T-helper 2 cell (primary cell): ENCODE measurements at places on chromosomes 16 and 17.

GRCh38 chr16:52293204-52293603, 253.7 kb downstream of the TOX3 start:
- DNase-seq: no peak

DNA sequence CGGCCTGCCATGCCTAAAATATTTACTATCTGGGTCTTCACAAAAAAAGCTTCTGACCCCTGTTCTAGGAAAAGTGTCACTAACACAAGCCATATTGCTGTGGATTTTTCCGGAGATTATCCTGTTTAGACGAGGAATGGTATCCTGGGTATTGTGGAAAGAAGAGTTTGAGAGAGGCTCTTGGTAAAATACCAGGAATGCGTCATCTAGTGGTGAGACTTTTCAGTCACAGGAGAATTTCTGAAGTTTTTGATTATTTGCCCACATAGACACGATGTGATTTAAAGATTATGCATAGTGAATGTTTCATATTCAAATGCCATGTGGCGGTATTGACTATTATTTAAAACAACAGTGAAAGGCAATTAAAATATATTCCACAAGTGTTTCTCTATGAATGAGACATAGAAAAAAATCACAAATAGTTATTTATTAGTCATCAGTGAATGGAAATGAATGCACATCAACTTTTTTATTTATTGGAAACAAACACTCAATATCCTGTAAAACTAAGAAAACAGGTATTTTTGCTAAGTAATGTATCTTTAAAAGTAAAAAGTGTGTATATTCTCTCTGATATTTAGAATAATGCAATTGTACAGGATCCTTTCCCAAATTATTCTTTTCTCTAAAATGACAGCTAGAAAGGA, 7.8 kb downstream of the KRT28 start:
- DNase-seq: no peak

DNA sequence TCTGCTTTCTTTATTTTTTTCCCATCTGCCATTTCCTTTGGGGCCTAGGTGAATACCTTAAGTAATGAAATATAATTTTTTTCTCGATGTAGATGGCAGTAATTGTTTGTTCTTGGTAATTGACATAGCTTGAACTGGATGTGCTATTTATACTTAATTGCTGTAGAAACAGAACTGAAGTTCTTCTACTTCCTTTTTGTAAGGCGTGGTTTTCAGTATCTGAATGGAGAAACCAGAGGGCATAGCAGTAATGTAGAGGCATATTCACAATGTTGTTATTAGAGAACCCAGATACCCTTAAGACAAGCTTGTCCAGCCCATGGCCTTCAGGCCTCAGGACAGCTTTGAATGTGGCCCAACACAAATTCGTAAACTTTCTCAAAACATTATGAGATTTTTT, 16.4 kb downstream of the ATP6V0A1 start:
- DNase-seq: no peak

DNA sequence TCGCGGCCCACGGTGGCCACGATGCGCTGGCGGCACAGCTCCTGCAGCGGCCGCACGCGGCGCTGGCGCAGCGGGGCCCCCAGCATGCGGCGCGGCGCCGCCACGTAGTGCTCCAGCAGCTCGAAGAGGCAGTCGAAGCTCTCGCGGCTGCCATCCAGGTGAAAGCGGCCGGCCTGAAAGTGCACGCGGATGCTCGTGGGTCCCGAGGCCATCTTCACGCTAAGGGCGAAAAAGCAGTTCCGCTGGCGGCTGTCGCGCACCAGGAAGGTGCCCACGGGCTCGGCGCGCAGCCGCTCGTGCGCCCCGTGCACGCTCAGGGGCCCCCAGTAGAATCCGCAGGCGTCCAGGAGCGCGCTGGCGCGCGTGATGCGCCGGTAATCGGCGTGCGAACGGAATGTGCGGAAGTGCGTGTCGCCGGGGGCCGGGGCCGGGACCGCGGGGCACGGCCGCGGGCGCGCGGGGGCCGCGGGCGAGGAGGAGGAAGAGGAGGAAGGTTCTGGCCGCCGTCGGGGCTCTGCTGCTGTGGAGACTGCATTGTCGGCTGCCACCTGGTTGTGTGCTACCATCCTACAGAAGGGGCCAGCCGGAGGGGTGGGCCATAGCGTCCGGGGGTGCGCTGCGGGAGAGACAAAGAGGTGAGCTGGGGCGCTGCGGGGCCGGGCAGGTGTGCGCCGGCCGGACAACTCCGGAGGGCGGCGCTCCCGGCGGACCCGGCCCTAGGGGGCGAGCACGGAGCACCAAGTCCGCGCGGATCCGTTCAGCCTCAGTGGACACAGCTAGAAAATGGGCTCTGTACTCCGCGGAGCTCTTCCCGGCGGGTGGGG, 879 bp downstream of the SOCS1 start:
- peak; percentile 68 for DNase-seq

DNA sequence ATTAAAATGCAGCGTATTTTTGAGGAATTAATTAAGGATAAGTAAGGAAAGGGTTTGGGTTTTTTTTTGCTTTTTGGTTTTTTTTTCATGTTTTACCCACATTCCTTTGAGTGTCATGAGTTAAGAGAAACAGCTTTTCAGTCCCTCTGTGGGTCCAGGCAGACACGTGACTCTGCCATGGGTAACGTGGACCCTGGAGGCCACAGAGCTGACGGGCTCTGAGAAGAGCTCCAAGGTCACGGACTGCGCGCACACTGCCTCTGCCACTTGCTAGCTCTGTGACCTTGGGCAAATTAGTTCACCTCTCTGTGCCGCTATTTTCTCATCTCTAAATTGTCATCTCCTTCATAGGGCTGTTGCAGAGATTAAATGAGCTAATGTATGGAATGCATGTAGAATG, 588.2 kb upstream of the CDH11 start:
- DNase-seq: no peak

- no peak for DNase-seq
Measured at GRCh38 chr17:55533608-55534007, 22.4 kb upstream of the SMIM36 start.

GRCh38 chr17:1577583-1578013, 15.0 kb upstream of the PITPNA start:
- DNase-seq: no peak

- DNase-seq: no peak
Measured at GRCh38 chr17:65504141-65504540, 57.3 kb downstream of the AXIN2 start.

DNA sequence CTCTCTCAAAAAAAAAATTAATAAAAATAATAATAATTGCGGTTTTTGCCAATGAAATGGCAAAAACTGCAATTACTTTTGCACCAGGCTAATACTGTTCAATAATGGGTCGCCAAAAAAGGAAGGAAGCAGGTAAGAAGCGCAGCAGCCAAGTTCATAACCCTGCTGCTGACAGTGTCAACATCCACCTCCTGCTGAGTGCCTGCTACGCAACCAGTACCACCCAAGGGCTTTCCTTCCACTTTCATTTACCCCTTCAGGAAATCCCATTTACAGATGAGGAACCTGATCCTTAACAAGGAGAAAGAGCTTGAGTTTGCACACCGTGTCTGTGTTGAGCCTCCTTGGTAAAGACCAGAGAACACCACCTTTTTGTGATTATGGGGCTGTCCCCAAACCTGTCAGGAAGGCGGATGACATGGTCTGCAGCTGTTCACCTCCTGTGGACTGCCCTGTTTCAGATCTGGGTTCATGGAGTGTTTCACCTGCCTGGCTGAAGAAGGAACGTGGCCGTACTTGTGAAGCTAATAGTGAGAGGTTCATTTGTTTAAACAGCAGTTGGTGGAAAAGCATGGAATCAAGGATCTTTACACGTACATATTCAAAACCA, 378.0 kb downstream of the SLC39A11 start:
- DNase-seq: no peak

DNA sequence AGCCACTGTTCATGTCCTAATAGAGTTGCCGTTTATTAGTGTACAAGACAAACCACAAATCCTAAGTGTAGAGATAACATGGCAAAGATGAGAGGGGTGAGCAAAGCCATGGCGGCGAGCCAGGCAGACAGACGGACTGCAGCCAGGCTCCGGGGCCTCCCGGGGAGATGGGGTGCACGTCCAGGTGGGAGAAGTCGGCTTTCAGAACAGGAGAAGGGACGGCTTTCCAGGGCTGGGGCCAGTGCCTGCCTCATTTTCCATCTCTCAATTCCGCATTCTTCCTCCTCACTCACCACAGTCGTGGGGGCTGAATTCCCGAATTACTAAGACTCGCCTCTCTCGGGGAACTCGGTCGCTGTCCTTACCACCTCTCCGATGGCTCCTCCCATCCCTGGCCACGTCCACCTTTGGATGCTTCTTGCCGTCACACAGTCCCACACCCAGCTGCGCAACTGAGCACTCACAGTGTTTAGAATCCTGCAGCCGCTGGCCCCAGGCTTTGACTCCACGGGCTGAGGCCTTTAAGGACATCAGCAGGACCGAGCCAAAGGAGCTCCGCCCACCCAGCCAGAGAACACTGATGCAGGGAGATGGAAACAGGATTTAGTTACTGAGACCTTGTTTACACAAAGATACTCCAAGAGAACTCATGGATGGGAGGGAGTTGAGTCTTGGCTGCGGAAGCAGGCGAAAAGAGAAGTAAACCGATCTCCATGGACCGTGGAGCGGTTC, 59.7 kb downstream of the RNF112 start:
- no peak for DNase-seq

DNA sequence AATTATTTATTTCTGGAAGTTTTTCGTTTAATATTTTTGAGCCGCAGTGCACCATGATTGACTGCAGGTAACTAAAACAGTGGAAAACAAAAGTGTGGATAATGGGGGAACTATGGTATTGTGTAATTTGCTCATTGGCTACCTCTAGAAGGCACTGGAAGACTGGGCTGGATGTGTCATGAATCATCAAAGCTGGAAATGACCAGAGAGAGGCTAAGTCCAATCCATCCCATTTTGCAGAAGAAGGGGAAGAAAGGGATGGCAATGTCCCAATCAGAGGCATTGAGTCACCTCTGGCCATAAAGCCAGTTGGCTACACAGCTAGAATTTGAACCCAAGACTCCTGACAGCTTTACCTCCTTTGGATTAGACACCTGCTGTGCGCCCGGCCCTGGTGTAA, 29.3 kb downstream of the GLP2R start:
- DNase-seq: no peak

DNA sequence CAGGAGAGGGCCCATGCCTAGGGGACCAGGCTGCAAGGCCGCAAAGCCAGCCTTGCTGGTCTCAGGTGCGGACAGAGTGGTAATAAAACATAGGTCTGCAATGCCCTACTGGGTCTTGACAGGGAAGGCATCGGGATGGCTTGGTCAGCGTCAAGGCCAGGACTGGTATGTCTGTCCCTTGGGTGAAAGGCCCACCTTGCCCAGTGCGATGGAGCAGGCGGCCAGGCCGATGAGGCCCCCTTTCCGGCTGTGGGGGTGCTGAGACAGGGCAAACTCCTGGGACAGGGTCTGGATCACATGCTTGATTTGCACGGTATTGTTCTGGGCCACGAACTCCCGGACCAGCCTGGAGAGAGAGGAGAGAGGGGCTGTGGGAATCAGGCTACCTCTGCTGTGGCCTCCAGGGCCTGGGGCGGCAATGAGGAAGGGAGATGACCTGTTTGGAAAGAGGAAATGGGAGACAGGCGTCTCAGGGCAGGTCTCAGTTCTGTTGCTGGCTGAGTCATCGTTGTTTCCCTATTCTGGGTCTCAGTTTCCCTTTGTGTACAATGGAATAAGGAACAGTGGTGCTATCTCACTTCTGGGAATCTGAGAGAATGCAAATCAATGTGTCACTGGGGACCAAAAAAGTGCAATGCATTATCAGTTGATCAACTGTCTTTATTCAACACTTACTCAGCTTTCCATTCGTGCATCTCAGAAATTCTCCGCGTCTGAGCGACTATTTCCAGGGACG, 14.8 kb downstream of the VAC14 start:
- no peak for DNase-seq

- no peak for DNase-seq
Measured at GRCh38 chr16:11794447-11794846, 2.6 kb downstream of the ZC3H7A start.

- no peak for DNase-seq
Measured at GRCh38 chr17:35428229-35428628, 4.1 kb downstream of the SLFN12 start.

DNA sequence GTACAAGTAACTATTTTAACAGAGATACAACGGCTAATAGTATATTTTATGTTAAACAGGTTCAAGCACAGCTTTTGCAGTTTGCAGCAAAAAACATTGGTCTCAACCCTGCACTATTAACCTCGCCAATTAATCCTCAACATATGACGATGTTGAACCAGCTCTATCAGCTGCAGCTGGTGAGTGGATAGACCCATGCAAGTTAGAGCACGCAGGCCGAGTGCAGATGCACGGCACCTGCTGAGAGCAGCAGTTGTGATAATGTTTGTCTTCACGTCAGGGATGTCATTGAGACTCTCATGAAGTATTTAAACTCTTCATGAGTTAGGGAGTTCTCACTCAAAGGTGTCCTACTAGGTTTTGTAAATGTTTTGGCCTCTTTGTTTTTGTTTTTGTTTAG, 45.6 kb downstream of the TMC6 start:
- no peak for DNase-seq

DNA sequence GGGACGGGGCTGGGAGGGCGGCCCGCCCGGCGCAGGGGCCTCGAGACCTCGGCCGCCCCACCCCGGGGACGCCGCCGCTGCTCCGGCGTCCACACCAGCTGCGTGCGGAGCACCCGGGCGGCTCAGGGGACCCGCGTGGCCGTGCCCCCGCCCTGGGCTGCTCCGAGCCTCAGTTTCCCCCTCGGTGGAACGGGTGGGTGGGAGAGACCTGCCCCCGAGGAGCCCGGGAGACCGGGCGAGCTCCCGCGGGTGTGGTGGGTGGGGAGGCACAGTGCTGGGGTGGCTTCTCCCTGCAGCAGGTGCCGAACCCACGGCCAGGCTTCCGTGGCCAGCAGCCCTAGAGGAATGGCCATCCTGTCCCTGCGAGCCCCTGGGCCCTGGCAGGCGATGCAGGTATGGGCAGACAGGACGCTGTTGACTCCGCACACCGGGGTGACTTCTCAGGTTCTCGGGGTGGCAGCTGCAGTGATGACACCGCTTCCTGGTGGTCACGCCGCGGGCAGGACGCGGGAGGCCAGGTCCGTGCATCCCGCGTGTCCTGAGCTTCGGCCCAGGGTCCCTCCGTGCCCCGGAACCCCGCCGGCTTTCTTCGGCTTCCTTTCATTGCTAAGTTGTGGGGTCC, 677 bp downstream of the DEF8 start:
- DNase-seq: no peak

GRCh38 chr17:74964988-74965622, 7.5 kb downstream of the HID1 start:
- DNase-seq: no peak
